Endothelial cell (in vitro differentiated cells): ENCODE measurements at places on chromosomes 4 and X.

DNA sequence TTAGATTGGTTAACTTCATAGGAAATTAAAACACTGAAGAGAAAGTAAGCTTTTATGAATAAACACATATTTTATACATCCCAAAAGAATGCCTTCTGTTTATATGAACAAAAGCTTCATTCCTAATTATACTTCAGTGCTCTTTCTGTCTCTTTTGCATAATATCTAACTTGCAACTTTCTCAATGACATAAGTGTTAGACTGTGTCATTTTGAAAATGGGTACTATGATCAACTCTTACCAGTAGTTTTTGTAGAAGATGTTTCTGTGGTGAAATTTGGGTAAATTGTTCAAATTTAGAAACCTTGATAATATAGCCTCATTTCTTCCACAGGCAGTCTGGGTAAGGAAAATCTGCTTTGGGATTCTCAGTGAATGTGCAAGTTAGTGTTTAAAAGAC, 991.4 kb downstream of the CCSER1 start:
- no peak for DNase-seq

DNA sequence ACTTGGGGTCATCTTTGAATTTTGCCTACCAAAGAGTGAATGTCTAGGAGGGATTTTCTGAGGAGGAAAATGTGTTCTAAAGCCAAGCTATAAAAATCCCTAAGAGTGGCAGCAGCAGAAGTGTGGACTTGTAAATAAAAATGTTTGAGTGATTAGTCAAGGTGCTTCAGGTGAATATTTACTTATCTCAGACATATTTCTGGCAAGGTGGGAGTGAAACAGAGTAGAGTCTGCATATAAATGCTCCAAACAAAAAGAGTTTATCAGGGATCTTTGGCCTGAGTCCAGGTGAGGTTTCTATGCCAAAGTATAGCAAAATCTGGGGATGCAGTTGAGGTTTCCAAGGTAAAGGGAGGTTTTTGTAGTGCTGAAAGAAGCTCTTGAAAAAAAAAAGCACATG, 19.7 kb downstream of the CYSLTR1 start:
- DNase-seq = no peak

DNA sequence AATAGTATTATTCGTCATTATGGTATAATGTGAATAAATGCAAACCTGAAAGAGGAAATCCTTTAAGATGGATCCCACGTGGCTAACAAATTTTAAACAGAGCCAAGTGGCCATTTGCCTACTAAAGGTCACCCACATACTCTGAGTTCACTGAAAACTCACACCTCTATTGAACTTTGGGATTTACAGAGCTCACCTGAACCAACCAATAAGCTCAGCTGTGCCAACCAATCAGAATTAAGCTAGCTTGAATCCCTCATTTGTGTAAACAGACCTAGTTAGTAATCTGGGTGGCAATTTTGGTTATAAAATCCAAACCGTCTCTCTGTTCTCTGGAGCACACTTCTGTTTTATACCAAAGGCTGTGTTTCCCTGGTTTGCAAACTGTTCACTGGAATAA, 5.4 kb upstream of the NUDT9 start:
- DNase-seq = no peak

DNA sequence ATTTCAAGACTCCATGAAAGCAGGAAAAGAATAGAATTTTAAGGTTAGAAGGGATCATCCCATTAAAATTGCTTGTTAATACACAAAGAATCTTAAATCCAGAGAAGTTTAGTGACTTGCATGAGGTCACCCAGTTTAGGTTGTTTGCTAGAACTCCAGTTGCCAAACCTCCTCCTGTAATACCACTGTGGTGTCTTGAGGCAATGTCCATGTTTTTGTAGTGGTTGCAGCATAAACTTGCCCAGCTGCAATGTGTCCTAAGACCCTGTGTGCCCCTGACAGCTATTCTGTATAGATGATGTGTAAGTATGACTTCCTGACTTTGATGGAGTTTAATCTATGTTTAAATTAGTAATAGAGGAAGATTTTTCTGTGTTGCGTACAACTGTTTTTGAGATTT, 6.3 kb downstream of the SFRP2 start:
- no peak for DNase-seq

- DNase-seq = no peak
Measured at GRCh38 chr4:2867758-2868491, 24.3 kb downstream of the ADD1 start.

DNA sequence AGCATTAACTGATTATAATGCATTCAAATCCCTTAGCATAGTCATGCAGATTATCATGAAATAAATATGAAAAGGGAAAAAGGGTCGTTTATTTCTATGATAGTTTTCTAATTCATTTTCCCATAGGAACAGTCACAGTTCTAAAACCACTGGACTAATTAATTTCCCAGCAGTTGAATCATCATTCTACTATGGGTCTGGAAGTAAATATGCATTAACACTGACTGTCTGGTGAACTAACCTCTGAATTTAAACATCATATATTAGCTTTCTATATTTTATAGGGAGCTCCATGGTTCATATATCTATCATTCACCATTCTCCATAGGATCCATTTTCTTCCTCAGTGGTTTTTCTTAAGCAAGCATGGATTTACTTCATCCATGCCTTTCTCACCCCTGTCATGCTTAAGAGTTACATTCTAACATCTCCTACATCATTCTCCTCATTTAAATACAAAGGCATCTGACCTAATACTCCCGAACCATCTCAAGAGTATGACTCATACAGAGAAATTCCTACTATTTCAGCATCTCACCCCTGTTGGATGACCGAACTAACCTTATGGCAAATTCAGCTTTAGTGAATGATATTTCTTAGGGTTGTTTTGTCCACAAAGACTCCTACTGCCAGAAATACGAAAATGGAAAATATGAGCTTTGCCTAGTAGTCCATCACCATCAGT, 198.7 kb upstream of the ADAMTS3 start:
- DNase-seq = no peak

DNA sequence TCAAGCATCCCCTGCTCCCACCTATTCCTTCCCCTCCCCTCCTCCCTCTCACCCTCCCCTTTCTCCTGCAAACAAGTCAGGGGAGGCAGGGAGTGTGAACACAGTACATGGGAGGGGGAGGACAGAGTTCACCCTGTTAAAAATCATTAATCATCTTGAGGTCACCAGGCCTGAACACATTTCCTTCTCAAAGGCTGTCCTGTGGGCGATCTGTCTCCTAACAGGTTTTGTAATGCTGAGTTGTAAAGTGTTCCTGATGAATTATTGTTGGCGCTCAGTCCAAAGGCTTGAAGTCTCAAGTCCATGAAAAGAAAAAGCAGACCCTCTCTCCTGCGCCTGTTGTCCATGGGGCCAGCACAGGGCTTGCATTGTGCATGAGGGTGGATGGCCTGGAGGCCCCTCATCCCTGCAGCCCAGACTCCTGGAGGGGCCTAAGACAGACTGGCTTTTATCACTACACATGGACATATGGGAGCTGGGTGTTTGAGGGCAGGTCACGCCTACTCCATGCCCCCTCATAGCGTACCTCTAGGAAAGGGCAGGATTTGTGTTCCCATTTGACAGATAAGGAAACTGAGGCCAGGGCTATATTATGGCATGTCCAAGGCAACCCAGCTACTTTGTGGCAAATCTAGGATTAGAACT, 189.1 kb downstream of the RAB28 start:
- DNase-seq = no peak

DNA sequence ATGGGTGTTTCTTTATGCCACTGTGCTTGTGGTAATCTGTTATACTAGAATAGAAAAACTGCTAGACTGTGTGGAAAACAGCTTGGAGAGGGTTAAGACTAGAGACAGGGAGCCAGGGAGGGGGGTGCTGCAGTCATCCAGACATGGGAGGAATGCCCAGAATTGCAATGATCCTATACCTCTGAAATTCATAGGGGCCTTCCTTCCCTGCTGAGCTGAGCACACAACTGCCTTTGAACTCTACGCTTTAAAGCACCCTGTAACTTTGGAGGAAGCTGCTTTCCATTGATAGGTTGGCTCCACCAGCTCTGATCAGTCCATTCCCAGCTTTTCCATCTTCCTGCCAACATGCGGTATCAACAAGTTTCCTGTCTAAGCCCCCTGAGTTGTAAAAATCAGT, 155.9 kb upstream of the RASGEF1B start:
- no peak for DNase-seq

- DNase-seq = no peak
Measured at GRCh38 chr4:187357821-187358220, 634.2 kb upstream of the FAT1 start.

- no peak for DNase-seq
Measured at GRCh38 chr4:60808726-60809485, 391.2 kb upstream of the ADGRL3 start.

- DNase-seq = no peak
Measured at GRCh38 chr4:43411226-43411625, 518.7 kb downstream of the GRXCR1 start.

- DNase-seq = no peak
Measured at GRCh38 chr4:28247805-28248204, 1387.2 kb downstream of the STIM2 start.

DNA sequence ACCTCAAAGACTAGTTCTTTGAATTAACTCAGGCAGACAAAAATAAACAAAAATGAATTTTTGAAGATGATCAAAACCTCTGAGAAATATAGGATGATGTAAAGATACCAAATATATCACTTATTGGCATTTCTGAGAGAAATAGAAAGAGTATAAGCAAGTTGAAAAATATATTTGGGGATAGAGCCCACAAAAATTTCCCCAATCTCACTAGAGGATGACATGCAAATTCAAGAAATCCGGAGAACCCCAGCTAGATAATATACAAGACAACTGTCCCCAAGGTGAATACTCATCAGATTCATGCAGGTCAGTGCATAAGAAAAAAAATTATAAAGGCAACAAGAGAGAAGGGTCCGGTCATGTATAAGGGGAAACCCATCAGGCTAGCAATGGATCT, 129.1 kb downstream of the CXXC4 start:
- no peak for DNase-seq

DNA sequence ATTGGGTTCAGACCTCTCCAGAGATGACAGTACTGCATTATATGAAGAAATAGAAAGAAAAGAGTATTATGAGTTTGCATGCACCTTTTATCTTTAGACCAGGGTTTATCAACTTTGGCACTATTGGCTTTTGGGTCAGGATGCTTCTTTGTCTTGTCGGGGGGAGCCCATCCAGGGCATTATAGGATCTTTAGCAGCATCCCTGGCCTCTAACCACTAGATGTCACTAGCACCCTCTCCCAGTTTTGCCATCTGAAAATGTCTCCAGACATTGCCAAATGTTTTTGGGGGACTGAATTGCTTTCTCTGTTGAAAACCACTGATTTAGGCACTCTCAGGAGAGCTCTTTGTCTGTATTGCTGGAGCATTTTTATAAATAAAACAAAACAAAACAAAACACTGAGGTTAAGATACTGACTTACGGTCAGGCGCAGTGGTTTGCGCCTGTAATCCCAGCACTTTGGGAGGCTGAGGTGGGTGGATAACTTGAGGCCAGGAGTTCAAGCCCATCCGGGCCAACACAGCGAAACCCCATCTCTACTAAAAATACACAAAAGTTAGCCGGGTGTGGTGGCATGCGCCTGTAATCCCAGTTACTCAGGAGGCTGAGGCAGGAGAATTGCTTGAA, 23.6 kb downstream of the CA5B start:
- DNase-seq = peak; percentile 29

DNA sequence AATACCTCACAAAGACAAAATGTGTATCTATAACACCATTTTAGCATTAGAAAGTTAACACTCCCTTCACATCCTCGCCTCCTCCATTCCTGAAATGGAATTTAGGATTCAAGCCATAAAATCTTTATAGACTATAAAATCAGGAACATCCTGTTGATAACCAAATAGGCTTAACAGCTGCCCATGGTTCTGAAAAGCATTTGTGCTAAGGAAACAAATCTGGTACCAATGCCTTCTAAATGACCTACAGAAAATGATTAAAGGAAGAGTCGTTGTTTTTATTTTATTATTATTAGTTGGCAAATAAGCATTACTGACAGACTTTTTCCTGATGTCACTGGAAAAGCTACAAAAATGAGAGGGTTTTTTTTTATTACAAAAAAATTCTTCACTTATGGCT, 79.8 kb downstream of the PAPSS1 start:
- no peak for DNase-seq

DNA sequence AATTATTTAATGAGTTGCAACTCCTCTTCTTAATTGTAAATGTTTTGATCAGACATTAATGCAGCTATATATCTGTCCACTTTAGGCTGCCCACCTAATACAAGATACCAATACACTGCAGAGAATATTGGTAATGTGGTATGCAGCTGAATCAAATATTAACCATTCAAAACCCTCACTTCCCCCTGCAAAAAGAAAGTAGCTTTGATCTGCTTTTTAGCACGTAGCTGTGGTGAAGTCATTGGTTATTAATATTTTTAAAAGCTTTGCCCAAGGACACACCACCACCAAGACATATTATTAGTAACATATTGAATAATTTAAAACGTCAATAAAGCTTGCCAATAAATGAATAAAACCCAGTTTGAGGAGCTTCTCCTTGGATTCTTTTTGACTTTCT, 28.6 kb upstream of the CYP2U1 start:
- DNase-seq = no peak

DNA sequence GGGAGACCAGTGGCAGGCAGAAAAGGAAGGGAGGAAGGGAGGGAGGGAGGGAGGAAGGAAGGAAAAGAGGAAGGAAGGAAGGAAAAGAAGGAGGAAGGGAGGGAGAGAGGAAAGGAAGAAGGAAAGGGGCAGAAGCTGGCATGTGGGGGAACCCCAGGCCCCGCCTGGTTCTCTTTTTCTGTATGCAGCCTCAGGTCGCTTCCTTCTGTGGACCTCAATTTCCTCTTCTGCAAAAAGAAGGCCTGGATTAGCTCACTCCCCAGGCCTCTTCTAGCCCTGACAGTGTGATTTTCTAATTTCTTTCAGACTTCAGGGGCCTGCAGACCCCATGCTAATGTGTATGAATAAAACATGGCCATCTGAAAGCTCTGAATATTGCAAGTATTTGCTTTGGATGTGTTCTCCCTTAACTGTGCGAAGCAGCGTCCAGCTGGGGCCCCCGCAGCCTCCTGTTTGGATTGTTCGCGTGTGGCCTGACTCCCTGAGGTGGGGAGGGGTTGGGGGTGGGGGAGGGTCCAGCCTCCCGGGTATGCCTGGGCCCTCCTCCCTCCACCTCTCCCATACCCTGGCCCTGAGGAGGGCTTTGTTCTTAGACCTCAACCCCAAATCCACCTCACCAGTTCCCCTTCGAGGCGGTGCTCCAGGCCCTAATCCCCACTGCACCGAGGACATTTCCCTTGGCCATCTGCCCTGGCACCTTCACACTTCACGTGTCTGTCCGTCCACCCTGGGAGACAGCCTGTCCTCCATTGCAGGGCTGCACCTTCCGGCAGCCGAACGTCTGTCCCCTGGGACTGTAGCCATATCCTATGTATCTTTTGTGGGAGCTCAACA, 199.9 kb upstream of the ATP6AP2 start:
- no peak for DNase-seq

GRCh38 chrX:55159551-55159950, 60.6 kb upstream of the PAGE5 start:
- DNase-seq = no peak

DNA sequence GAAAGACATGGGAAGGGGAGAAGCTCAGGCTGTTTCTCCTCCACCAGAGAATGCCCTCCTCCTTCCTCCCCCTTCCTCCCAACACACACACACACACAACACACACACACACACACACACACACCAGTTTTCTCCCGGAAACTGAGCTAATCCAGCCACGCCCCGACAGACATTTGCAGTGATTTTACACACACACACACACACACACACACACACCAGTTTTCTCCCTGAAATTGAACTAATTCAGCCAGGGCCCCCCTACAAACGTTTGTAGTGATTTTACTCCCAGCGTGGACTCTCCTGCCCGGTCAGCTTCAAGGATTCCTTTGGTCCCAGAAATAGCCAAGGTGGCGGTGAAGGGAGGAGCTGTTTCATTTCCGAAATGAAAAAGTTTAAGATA, 32.9 kb upstream of the STX18 start:
- no peak for DNase-seq
